ENCODE measurements at places on chromosomes 3 and 15.

DNA sequence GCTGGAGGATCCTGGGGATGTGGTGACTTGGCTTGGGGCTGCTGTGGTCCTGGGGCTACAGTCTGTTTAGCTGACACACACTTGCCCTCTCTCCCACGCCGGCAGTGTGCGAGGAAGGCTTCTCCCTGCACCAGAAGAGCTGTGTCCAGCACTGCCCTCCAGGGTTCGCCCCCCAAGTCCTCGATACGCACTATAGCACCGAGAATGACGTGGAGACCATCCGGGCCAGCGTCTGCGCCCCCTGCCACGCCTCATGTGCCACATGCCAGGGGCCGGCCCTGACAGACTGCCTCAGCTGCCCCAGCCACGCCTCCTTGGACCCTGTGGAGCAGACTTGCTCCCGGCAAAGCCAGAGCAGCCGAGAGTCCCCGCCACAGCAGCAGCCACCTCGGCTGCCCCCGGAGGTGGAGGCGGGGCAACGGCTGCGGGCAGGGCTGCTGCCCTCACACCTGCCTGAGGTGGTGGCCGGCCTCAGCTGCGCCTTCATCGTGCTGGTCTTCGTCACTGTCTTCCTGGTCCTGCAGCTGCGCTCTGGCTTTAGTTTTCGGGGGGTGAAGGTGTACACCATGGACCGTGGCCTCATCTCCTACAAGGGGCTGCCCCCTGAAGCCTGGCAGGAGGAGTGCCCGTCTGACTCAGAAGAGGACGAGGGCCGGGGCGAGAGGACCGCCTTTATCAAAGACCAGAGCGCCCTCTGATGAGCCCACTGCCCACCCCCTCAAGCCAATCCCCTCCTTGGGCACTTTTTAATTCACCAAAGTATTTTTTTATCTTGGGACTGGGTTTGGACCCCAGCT is 2.9 kb upstream of the FES start:
- DNase-seq: no peak

- DNase-seq: no peak
Observed at GRCh38 chr15:99135194-99135593, 30.3 kb downstream of the SYNM start.

- DNase-seq: no peak
Observed at GRCh38 chr3:42814914-42815507, 5.8 kb downstream of the ACKR2 start.

DNA sequence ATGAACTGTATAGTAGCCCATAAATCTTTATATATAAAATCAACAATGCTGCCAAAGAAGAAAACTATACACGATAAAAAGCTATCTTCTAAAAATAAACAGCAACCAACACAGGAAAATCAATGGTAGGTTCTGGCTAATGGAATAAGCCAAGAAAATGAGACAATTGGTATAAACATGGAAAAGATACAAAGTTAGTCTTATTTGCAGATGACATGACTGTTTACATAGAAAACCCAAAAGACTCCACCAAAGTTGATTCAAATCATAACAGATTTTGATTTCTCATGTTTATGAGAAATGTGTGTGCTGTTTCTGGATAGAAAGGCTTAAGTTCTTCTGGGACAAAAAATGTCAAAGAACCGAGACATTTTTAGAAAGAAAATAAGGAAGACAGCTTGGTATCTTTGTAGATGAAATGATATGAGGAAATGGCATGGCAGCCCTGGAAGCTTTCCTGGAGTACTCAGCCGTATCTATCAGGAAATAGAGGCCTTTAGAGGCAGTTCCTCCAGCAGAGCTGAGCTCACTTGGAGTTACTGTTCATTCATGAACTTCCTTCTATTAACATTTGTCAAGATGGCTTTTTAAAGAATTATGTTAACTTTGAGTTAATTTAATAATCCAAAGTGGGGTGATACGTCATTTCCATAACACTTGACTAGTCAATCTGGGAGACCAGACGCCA is 36.7 kb upstream of the VILL start:
- DNase-seq: no peak

GRCh38 chr3:127132876-127133275 is 60.1 kb upstream of the PRR23E start:
- DNase-seq: no peak

DNA sequence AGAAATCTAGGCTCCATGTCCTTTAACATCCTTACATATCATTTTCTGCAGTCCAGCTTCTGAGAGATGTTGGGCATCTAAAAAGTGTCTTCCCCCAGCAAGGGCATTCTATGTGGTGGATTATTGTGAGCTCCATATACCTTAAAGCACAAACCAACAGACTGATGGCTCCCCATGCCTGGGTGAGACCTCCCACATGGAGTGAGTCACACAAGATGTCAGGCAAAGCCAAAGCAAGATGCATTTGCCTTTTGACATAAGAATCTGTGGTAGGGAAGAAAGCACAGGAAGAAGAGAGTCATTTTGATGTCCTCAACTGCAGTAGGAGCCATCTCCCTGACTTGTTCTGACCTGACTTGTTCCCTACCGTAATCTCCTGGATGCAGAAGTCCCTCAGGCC is 238.7 kb upstream of the EIF1B start:
- no peak for DNase-seq

DNA sequence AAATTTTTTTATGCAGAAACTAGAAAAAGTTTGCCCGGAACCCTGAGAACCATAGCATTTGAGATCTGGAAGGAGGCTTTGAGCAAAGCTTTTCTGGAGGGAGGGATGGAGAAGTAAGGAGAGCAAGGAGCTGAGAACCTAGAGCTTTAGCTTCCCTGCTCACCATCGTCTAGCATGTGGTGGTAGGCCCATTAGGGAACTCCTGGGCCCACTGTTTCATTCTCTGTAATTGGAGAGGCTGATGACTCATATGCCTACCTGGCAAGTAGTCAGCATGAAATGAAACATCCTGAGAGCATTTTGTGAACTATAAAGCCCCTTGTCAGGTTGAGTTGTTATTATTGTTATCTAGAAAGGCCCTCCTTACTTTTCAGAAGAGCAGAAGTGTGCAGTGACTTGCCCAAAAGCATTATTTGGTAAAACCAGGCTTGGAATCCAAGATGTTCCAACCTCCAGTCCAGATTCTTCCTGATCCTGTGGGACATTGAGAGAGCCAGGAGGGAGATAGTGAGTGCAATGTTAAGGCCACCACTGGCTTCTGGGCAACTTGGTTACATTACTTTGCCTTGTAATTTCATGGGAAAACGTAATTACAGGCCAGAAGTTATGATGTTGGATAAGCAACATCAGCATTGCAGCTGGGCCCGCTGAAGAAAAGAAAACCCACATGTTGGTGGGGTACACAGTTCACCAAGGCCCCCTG is 104.5 kb upstream of the BFSP2 start:
- DNase-seq: no peak

DNA sequence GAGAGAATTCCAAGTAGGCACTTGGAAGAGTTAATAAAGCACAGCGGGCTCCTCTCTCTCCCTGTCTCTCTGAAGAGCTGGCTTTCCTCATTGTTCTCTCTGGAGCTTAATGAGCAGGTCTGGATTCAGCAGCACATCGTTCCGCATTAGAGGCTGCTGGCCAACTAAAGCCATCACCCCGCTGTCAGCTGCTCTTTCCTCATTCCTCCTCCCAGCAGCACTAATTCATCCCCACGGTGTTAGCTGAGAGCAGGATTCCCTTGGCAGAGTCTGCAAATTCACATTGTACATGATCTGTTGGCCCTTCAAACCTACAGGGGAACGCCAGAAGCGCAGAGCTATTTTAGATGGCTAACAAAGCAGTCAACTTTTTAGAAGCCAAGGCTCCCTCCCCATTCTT is 44.2 kb downstream of the SGO1 start:
- no peak for DNase-seq

GRCh38 chr15:42385206-42385979 is 26.1 kb downstream of the CAPN3 start:
- DNase-seq: no peak

DNA sequence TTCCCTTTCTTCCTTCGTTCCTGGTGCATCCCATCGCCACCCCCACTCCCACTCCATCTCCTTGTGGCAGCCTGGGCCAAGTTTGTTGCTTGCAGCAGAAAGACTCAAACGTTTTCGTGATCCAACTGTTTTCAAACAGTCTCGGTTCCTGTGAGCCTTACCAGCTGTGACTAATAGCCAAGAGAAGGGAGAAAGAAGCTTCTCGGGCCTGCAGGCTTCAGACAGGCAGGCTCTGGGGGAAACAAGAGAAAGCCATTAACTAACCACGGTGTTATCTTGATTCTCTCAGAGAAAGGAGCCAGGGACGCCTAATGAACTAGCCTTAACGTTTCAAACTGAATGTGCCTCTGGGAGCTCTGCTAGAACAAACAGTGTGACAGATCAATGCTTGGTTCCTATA is 742.0 kb downstream of the NR2F2 start:
- DNase-seq: no peak

- DNase-seq: no peak
Observed at GRCh38 chr3:115330430-115330829, 183.3 kb upstream of the ZBTB20 start.

- no peak for DNase-seq
Observed at GRCh38 chr3:126866175-126866759, 116.6 kb upstream of the PLXNA1 start.

- no peak for DNase-seq
Observed at GRCh38 chr3:32245200-32245599, 6.7 kb downstream of the CMTM8 start.

DNA sequence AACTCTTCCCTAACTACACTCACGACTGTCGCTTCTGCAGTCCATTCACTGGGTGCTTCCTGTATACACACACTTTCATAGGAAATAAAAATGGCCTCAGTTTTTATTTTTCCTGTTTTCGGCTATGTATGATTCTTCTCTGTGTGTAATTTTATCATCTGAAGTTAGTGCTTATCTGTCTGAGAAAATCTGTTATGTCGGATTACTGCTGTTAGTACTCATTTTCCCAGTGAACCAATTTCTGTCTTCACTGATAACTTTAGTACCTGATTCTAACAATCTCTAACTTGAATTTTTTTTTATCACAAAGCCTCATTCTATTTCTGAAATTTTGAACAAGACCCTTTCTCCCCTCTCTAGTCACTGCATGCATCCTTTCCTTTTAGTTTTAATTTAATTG is 20.9 kb downstream of the RAB5A start:
- no peak for DNase-seq

DNA sequence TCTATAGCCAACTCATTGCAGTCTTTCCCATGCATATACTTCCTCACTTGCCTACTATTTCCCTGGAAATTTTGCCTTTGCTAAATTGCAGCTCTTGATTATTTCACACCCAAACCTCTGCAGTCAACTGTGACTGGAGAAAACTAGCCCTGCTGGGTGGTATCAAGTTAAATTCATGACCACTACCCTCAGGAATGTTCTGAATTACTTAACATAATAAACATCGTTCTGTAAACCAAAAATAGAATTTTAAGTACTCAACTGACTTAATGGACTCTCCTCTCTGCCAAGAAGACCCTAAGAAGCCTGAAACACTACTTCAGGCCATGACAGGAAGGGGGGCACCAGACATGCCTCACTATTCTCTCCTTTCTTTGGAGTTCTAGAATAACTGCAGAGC is 1278.0 kb upstream of the GBE1 start:
- DNase-seq: no peak

DNA sequence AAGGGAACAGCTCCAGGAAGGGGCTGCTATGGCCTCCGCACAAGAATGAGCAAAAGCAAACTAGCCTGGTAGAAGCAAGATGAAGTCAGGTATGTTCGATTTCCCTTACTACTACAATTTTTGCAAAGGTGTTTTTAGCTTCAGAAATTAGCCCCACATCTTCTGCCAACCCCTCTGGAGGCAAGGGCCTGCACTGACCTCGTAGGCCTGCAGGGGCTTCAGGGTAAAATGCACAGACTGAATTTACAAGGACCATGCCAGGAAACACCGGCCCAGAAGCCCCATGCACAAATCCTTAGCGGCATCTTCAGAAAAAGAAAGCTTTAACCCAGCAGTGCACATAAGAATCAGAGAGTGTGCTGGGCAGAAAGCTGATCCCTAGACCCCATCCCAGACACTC is 53.0 kb downstream of the SLC6A1 start:
- DNase-seq: no peak

- DNase-seq: no peak
Observed at GRCh38 chr15:25838871-25839195, 24.3 kb downstream of the ATP10A start.

Data from stimulated activated CD4-positive, alpha-beta T cell treated with anti-CD3 and anti-CD28 coated beads, TNF-alpha, amount 100 ng/mL, for 48 hours (primary cell).